ENCODE measurements at places on chromosomes 4 and X.
A peak's percentile ranks its signal among the peaks of the same experiment; 100 is the strongest.

GRCh38 chrX:12974305-12974795 is 560 bp upstream of the TMSB4X start:
- peak; percentile 63 for DNase-seq

- no peak for DNase-seq
These were observed 45.2 kb upstream of the CEP135 start for GRCh38 chr4:55903577-55903976.

DNA sequence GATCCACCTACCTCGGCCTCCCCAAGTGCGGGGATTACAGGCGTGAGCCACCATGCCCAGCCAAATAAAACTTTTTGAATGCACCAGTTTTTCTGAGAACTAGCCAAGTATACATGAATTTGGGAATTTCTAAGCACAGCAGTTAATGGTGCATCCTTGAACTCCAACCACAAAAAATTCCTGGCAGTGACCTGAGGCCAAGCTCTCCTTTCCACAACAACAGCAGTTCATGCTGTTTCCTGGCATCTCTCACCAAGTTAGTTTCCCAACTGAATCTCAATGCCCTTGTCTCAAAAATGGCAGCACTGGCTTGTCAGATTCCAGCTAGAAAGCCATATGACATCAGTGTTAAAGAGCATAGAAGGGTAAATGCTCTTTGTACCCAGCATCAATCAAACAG is 15.9 kb upstream of the XKRX start:
- no peak for DNase-seq

DNA sequence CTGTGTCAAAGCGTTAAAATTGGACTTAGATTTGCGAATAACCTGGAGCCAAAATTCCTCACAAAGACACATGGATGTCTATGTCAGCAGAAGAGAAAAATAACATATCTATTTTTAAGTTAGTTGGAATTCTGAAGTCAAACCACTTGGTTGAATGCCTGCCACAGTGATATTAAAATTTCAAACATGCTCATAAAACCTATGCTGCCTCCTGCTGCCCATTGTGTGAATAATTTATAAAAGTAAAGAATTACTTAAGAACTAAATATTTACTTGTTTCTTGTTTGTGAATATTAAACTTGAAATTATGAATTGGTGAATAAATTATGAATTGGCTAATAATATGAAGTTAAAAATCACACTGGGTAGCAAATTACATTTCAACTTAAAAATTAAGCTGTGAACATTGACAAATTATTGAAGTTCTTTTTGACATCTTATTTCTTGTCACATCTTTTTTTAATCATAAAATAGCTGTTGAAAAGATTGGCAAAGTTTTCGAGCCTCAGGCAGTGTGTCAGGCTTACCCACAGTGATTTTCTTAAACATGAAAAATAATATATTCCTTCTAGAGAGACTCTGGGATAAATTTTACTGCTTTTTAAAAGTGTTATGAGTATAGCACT is 35.4 kb downstream of the FABP2 start:
- peak; percentile 81 for DNase-seq

DNA sequence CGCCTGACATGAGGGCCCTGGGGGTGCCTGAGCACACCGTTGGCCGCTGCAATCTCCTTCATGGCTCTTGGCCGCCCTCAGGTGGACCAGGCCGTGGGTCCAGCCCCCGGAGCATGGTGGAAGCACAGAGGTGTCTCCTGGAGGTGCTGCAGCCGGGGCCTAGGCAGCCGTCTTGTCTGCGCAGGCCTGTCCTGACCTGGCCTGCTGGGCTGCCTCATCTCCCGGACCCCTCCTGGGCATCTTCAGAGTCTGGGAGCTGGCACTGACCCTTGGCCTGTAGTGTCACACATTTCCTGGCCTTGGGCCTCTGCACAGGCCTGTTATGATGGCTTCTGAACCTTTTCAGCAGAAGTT is 20.9 kb downstream of the UVSSA start:
- no peak for DNase-seq

- DNase-seq, result no peak
These were observed 6.9 kb upstream of the HAUS3 start for GRCh38 chr4:2248821-2249261.

DNA sequence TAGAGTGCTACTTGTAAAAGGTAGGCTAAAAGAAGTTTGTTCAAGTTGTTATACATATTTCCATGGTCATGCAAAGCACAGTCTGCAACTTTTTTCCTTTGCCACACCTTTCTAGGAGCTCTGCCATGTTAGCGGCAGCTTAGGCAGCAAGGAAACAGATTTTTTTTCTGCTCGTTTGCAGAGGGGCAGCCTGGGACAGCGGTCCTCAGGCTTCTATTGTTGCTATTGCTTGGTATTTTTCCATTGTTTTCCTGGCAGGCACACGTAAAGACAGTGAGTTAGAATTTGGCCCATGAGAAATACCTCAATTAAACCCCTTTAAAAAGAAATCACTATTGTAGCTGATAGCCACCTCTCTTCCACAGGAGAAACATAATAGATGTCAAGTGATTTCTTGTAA is 391.4 kb downstream of the SH2D1A start:
- DNase-seq, result no peak

DNA sequence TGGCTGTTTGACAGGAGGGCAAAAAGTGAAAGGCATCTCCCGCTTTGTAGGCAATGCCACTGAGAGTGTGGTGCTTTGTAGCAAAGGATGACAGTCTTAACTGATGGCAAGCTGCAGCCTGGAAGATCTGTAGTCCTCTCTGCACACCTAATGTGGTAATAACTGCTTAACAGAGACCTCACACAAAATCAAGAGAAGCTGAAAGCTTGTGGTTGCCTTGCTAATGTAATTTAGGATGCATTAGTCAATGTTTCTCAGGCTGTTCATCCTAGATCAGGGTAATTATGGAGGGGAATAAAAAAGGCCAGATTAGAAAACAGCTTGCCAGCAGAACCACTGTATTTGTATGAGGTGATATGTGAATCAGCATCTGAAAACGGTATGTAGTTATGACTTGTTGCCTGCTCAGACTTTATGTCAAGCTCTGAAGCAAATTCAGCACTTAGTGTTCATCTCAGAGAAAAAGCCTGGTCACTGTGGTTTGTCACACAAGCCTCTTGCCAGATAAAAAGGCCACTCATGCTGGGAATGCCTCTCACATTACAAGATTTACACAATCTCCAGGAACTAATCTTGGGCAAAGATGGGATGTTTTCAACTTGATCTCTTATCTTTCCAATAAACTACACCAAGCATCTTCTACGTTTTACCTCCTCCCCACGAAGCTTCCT is 130.8 kb downstream of the ENOX2 start:
- no peak for DNase-seq

DNA sequence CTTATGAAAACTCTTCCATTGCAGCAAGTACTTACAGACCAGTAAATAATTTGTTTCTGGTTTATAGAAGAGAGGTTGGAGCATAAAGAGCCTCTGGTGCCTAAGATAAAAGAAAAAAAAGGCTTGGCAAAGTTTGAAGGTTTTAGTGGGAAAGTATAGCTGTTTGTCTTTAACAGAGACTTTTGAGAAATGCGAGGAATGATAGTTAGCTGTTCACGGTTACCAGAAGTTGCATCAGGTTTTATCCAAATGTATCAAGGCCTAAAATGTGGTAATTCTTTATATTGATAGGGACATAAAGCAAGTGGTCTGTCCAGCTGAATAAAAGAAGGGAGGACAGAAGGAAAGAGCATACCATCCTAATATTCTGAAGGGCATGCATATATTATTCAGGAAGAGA is 29.3 kb downstream of the RAP1GDS1 start:
- peak; percentile 41 for DNase-seq

- peak; percentile 5 for DNase-seq
These were observed 44.0 kb upstream of the PPP1R2C start for GRCh38 chrX:42821803-42822443.

DNA sequence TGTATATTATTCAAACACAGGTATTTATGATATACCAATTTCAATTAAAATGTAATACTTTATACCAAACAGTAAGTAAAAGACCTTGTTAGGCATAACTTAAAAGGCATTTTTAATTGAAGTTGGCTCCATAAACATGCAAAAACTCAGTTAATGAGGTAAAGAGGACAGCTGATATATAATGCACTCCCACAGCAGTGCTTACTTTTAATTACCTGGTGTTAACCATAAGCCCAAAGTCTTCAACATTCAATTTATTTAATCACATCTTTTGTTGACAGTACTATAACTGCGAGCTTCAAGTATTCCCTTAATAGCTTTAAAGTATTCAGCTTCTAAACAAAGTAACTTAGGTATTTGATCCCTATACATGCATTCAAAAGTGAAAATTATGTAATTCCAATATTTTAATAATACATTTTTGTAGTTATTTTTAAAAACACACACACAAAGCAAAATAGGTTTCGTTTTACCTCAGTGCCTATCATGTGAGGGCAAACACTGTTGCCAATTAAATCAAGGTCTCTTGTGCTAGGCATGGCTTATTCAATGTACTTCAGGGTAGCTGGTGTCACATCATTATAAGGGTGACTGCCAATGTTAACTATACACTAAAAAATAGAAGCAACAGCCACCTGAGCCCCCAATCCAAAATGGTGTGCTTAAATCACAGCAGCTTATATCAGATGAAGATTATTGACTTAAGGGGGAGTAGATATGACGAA is 197.1 kb downstream of the LRBA start:
- no peak for DNase-seq

GRCh38 chrX:74218895-74219294 is 85.1 kb upstream of the ZCCHC13 start:
- DNase-seq, result no peak

DNA sequence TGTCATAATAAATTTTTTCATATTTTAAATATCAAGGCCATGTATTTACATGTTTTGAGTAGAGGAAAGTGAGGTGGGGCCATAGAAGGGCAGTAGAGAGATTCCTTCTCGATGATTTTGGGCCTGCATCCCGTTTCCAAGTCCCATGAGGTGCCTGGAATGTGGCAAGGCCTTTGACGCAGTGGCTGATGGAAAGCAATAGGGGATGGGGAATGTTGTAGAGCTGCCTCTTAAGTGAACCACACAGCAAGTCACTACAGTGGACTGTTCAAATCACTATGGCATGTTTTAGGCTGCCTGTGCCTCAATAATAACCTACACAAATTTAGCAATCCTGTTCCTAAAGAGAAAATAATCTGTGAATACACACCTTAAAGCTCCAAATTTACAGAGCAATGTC is 48.3 kb downstream of the ANXA5 start:
- no peak for DNase-seq

DNA sequence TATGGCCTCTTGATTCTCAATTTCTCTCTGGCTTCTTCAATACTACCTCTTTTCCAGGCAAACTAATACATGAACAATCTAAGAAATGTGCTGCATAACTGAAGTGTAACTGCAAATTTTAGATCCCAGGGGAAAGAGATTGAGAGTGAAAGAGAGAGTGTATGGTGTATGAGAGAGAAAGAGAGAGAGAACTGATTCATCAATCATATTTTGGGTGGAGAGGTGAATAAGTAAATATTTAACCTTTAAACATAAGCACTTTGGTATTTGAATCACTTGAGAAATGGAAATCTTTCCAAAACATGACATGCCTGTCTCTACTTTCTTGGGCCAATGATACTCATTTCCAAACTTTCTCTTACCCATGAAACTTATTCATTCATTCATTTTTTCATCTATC is 147.2 kb upstream of the DIPK2B start:
- no peak for DNase-seq

GRCh38 chr4:56637791-56638190 is 43.3 kb downstream of the HOPX start:
- no peak for DNase-seq

DNA sequence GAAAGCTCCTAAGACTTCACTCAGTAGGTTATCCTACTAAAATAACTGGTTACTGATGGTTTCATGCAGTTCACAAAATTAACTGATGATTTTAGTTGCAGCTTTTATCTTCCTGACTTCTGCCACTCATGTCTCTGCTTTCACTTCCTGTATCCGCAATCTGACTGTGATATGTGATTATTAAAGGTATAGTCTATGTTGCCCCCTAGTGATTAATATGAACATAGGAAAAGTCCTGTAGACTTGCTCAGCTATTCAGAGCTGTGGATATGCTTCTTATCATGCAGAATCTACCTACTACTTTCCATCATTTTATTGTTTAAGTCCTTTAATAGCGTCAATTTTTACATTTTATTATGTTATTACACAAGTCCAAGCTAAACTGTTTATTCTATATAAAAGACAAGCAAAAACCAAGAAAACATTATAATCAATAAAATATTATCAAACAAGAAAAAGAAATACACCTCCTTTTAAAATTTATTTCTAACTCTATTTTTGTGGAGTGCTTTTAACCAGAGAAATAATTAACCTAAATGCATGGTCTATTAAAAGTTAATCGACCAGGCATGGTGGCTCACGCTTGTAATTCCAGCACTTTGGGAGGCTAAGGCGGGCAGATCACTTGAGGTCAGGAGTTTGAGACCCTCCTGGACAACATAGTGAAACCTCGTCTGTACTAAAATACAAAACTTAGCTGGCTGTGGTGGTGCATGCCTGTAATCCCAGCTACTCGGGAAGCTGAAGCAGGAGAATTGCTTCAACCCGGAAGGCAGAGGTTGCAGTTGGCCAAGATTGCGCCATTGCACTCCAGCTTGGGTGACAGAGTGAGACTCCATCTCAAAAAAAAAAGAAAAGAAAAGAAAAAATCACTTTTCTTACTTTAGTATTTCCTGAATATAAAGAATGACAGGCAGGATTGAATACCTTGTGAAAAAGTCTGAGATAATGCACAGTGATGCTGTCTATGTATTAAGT is 40.4 kb upstream of the TLR2 start:
- peak; percentile 33 for DNase-seq

GRCh38 chr4:54696649-54697048 is 38.9 kb downstream of the KIT start:
- DNase-seq, result no peak

GRCh38 chr4:126991965-126992364 is 640.8 kb upstream of the INTU start:
- DNase-seq, result no peak

DNA sequence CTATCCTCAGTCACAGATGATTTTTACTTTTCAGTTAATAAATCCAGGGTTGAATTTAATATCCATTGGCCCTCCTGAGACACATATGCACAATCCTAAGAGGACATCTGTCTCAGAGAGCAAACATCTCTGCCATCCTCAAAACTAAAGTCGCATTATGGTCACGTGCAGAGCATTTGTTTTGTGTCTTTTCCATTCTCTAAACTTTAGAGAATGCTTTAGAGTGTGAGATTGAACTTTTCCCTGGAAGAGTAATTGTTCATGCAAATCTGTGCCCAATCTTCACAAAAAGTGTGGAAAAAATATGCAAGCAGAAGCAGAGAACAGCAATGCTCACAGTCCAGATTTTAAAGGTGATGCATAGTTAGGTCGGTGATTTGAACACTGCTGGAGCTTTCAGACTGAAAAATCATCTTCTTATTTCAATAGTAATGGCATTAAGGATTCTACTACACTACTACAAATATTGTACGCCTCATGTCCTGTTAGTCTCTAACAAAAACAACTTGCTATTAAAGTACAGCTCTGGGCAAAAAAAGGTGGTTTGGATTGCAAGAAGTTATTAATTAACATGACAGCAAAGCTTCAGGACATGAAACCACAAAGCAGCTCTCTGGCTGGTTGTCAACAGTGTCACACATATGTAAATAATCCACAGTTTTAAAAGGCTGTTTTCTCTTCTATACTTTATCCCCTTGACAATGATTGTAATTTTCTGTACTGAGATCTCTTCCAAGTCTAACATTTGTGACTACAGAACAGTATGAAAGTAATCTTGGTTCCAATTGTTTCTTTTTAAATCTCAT is 19.9 kb downstream of the DCHS2 start:
- no peak for DNase-seq
